ENCODE measurements at places on chromosomes 6 and 20. TPM values are rescaled to one million over a fixed set of nuclear protein-coding genes. Genes with fewer than 3 reads are reported as not detected.

The RTN4IP1 gene
- total RNA-seq = 14.4 TPM

The POLR3F gene
- total RNA-seq = 7.6 TPM

The SLC22A2 gene
- 0.50 TPM for total RNA-seq

DNA sequence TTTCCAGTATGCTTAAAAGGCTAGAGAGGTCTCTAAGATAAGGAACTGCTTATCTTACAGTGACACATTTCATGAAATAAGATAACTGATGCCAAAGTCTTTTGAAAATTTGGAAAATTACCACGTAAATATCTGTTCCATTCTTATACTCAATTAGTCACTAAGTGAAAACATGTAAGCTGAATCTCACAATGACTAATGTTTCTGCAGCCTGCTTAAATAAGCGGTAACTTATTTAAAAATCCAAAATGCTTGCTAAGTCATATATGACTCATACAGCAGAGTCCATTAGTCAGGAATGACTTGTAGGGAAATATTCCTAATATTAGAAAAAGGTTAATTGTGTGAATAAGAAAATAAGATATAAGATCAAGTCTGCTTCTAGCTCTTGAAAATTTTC, 27.8 kb upstream of the LGSN start:
- H3K4me1 ChIP-seq = no peaks in the 10 kb centered on the region
- no peaks in the 10 kb centered on the region for H3K36me3 ChIP-seq
- no peak overlapping the region for H3K4me3 ChIP-seq
- H3K27me3 ChIP-seq = no peaks in the 10 kb centered on the region

- no peaks in the 10 kb centered on the region for H3K4me1 ChIP-seq
- DNase-seq = no peak
- H3K27me3 ChIP-seq = peaks cover 8% of the 10 kb centered on the region
- no peaks in the 10 kb centered on the region for H3K36me3 ChIP-seq
Measured at GRCh38 chr20:24773168-24773567, 175.9 kb upstream of the CST7 start.

The LYRM2 gene
- total RNA-seq = 45.6 TPM

DNA sequence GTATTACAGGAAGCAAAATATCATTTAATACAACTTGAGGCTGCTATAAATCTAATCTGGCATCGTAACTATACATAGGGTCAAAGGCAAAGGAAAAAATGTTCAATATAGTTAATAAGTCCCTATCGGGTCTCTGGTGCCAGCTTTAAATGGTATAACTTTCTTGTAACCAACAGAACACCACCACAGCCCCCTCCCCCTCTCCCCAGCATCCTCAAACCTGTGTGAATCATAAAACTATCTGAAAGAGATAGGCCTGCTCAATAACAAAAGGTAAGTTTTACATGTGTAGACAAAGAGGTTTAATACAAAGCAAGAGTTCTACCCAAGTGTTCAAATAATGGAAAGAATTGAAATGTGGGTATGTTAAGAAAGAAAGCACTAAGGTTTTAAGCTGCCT, 12.2 kb downstream of the SMLR1 start:
- no peak overlapping the region for H3K4me3 ChIP-seq
- H3K27ac ChIP-seq = no peak overlapping the region
- no peaks in the 10 kb centered on the region for H3K36me3 ChIP-seq
- H3K27me3 ChIP-seq = peaks cover 2% of the 10 kb centered on the region
